CD4-positive, alpha-beta T cell treated with Interleukin-1 beta for 1 hour (primary cell): ENCODE measurements at places on chromosomes 5 and 9.

DNA sequence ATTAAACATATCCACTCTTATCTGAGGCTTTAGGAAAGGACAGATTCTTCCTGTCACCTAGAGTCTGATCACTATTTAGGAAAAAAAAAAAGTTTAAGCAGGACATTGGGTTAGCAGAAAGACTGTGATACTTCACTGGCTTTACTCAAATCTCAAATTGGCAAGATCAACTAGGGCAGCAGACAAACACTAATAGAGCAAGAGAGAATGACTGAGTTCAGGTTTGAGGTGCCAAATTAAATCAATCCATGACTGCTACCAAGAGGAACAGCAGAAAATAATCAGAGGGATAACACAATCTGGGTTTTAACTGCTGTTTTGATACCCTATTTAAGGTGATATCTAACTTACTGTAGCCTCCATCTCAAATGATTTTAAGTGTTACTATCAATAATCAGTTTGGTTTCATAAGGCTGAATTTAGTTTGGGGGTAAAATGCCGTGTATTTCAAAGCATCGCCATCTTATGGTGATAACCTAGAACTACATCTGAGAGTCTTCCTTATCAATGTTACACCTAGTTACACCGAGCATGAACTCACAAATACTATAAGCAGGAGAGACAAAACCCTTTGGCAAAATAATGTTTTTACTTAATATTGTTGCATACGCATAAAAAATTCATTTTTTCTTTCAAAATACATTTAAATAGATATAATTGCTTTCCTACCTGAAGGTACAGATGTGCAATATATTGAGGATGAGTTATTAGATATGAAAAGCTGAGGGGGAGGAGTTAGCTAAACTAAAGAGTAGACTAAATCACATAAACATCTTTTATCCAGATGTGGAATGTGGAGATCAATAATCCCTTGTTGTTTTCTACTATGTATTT, 286.4 kb upstream of the CDH12 start:
- DNase-seq = no peak

- DNase-seq = no peak
Observed at GRCh38 chr5:142640316-142641005, 45.4 kb downstream of the FGF1 start.

- no peak for DNase-seq
Observed at GRCh38 chr5:138029501-138029900, 3.4 kb downstream of the FAM13B start.

DNA sequence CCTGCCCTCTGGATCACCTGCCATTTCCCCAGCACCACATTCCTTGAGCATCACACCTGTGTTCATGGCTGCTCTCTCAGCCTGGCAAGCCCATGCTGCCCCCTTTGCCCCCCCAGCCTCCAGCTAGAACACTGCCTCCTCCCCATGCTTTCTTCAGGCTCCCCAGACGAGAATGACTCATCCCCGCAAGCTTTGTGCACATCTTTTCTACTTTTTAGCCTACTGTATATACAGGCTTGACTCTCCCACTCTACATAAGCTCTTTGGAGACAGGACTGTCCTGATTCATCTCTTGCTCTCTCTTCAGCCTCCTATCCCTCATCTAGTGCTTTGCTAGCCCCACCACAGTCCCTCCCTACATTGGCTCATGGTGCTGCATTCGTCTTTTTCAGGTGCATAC, 19.9 kb upstream of the GLIPR2 start:
- DNase-seq = no peak
